ENCODE measurements at places on chromosomes 2 and 18.

DNA sequence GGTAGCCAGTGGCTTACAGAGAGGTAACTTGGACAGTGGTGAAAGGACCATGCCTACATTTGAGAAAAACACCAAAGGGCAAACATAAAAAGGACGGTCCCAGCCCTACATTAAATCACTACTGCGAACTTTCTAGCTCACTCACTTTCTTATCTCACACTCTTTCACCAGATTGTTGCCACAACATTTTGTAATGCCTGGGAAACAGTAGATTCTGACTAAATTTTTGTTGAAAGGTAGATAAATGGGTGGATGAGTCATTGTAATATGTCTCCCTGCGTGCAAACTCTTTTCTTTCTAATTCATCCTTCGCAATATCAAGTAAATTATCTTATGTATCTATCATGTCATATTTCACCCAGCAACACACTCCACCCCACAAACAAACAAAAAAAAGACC, 192.2 kb downstream of the IRS1 start:
- no peak for DNase-seq

DNA sequence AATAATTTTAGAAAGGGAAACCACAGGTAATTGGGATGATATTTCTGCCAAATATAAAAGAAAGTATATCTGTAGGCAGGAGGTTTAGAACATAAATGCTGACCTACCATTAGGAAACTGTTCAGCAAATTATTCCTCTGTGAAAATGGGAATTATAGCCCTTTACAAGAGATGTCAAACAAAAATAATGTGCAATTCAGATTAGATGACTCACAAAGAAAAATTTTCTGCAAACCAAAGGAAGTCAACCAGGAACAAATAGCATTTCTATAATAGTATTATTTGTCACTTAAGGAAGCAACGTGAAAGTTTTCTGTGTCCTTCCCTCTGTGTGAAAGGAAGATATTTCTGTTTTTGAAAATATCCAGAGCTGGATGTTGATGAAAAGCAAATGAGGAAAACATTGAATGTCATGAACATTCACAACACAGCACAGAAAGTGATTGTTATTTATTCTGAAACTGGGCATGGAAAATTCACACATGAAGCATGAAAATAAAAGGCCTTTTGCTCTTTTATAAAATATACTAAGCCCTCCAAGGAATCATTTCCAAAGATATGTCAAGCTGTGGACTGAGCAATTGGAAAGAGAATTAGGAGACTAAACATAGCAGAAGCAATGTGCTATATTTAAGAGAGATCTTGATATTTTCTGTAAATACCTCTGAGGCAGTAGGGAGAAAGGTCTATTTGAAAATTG, 57.9 kb upstream of the SPHKAP start:
- no peak for DNase-seq

DNA sequence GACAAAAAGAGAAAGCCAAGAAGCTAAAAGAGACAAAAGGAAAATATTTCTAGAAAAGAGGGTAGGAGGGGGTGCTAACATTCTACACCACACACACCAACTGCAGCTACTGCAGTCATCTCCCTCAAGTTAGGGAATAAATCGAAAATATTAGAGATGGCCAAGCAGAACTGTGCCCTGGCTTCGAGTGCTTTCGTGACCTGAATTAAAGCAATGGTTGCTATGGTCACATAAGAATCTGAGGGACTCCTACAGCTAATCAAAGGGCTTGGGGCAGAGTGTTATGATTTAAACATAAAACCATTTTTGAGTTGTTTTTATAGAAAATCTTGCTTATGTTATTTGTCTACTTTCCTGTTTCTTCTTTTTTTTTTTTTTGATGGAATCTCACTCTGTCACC, 159.6 kb upstream of the HNRNPA3 start:
- DNase-seq: no peak

DNA sequence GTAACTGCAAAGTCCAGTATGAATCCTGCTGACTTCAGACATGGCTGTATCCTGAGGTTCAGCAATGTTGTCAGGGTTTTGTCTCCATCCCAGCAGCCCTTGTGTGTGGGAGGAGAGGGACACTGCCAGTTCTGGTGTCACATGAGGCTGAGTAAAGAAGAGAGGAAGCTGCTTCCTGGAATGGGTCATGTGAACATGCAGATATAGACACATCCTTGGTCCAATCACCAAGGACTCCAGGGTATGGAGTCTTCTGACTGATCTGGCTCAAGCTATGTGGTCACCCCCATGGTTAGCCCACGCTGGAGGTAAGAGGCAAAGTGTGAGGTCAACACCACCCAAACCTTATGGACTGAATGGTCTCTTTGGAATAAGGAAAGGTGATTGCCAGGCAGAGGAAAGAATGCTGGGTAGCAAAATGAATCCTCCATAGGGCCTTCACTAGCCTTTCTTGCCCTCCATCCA, 134.4 kb upstream of the SLC1A4 start:
- no peak for DNase-seq

DNA sequence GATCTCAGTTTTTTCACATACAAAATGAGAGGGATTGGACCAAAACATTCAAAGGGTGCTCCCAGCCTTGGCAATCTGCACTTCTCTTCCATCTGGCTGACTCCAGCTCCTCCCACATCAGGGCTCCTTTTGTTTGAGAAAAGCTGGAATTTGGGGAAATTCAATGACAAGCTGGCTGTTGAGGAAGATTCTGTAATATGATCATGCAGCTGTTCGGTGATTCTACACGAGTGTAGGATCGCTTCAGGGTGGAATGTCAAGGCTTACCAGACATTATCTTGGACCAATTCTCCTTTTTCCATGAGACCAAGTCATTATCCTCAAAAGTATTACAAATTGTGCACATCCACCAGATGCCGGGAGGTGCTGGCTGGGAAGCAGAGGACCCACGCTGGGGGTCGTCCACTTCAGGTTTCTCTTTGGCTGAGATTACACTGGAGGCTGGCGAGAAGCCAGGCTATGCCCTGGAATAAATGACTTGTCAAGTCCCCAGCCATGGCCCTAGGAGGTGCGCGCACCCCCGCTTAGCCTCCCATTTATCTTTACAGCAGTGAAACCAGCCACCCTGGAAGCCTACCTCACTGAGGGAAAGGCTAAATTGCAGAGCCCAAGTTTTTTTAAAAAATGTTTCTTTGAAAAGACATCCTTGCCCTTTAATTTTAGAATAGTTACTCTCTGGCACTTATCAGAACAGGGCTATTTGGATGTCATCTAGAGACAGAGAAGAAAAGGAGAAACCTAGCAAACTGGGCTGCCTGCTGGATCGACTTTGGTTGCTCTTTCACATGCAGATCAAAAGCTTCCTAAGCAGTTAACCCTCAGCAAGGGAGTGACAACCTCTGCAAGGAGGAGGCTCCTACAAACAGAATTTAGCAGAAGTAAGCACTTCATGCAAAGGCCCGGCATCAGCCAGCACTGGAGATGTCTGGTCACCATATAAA, 42.5 kb upstream of the LCLAT1 start:
- no peak for DNase-seq

Measured in left lobe of liver (tissue), 2 donors.